ENCODE measurements at places on chromosomes 11 and 22.

- H3K27ac ChIP-seq, result no peak overlapping the region
- H3K27me3 ChIP-seq, result peaks cover 81% of the 10 kb centered on the region
- H3K4me1 ChIP-seq, result peaks cover 4% of the 10 kb centered on the region
Measured at GRCh38 chr11:2867722-2868505, 17.7 kb downstream of the CDKN1C start.

GRCh38 chr22:30572840-30573593 is 1.4 kb downstream of the GAL3ST1 start:
- H3K4me3 ChIP-seq, result no peak overlapping the region
- peak overlapping the region; percentile 14 for H3K27ac ChIP-seq
- H3K36me3 ChIP-seq, result peaks cover 25% of the 10 kb centered on the region
- H3K4me1 ChIP-seq, result peaks cover 11% of the 10 kb centered on the region

- H3K27ac ChIP-seq, result no peak overlapping the region
- no peaks in the 10 kb centered on the region for H3K27me3 ChIP-seq
- H3K4me3 ChIP-seq, result no peak overlapping the region
- DNase-seq, result no peak
- H3K36me3 ChIP-seq, result peaks cover 63% of the 10 kb centered on the region
Measured at GRCh38 chr11:3037040-3037944, 19.9 kb downstream of the CARS1 start.

- DNase-seq, result no peak
- H3K27ac ChIP-seq, result peak overlapping the region; percentile 67
- no peaks in the 10 kb centered on the region for H3K27me3 ChIP-seq
Measured at GRCh38 chr22:21977814-21978213, 4.8 kb downstream of the TOP3B start.

DNA sequence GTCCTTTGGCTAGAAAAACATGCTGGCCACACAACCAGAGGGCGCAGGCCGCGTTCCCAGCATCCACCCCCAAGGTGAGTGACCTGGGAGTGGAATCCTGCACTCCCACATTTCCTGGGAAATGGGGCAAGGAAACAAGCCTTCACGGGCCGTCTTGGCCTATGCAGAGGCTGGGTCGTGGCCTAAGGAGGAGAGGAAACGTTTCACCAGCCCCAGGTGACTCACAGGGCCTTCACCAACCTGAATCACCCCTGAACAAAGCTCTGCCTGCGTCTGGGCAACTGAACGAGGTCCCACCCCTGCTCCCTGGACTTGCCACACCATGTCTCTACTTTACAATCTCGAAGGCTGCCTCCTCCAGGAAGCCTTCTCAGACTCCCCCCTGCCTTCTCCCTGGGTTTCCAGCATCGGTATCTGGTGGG is 13.2 kb downstream of the MYH9 start:
- H3K4me3 ChIP-seq, result peak overlapping the region; percentile 19
- no peak for DNase-seq
- H3K4me1 ChIP-seq, result peaks cover 92% of the 10 kb centered on the region
- H3K27ac ChIP-seq, result peak overlapping the region; percentile 88
- H3K36me3 ChIP-seq, result peaks cover 43% of the 10 kb centered on the region
